GM23338 (cell line): ENCODE measurements at places on chromosomes 6 and 20.

DNA sequence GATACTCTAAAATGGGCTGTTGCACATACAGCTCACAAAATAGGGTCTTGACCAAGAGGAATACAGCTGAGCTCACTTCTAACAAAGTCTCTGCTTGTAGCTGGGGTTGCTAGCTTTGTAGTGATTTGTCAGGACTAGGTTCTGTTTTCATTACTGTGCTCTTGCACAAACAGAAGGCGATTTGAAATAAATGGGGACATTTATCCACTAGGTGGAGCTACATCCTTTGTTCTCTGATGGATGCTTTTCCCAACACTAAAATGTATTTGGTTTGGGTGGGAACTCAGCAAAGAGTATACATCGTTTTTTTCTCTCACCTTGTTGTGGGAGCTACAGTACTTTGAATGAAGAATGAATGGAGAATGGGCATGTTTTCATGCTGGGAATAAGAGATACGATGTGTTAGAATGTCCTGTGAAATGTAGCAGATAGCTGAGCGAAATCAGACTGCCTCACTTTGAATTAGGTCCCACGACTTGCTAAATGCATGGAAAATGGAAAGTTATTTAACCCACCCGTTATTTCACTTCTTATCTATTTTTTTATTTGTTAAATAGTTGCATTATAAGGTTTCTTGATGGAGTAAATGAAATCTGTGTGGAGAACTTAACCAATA, 494.7 kb upstream of the MAP3K7 start:
- no peak overlapping the region for H3K27ac ChIP-seq
- H3K4me1 ChIP-seq, result peaks cover 12% of the 10 kb centered on the region
- peak; percentile 84 for DNase-seq
- H3K4me3 ChIP-seq, result no peak overlapping the region

- H3K36me3 ChIP-seq, result no peaks in the 10 kb centered on the region
- H3K4me3 ChIP-seq, result no peak overlapping the region
- H3K4me1 ChIP-seq, result peaks cover 65% of the 10 kb centered on the region
- DNase-seq, result no peak
- peak overlapping the region; percentile 34; the same call in 1 of the 2 replicates for H3K27ac ChIP-seq
These were observed 29.2 kb downstream of the SLC22A23 start for GRCh38 chr6:3427687-3428085.

DNA sequence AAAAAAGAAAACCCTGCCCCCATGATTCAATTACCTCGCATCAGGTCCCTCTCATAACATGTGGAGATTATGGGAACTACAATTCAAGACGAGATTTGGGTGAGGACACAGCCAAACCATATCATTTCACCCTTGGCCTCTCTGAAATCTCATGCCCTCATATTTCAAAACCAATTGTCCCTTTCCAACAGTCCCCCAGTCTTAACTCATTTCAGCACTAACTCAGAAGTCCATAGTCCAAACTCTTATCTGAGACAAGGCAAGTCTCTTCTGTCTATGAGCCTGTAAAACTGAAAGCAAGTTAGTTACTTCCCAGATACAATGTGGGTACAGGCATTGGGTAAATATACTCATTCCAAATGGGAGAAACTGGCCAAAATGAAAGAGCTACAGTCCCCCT, 536.1 kb downstream of the MEI4 start:
- no peaks in the 10 kb centered on the region for H3K4me1 ChIP-seq
- no peak overlapping the region for H3K4me3 ChIP-seq
- H3K36me3 ChIP-seq, result no peaks in the 10 kb centered on the region
- DNase-seq, result no peak

GRCh38 chr6:139201378-139201777, 66.5 kb downstream of the HECA start:
- no peaks in the 10 kb centered on the region for H3K4me1 ChIP-seq
- DNase-seq, result no peak
- no peak overlapping the region for H3K4me3 ChIP-seq
- no peaks in the 10 kb centered on the region for H3K27me3 ChIP-seq

DNA sequence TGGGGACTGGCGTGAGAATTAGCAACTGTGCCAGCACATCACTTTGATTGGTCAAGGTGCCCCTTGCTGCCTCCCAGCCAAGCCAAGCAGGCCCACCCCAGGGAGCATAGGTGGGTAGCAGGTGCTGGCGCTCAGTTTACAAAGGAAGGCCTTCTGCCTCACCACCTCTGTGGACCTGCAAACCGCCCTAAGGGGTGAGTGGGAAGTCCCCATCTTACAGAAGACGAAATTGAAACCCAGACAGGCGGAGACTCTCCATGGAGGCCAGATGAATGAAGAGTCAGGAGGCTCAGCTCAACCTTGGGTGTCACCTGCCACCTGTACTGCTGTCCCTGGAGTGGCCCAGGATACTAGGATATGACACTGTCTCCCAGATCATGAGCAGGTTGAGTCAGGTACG, 21.5 kb upstream of the MAS1L start:
- H3K27me3 ChIP-seq, result no peaks in the 10 kb centered on the region
- H3K4me3 ChIP-seq, result no peak overlapping the region
- no peaks in the 10 kb centered on the region for H3K4me1 ChIP-seq
- DNase-seq, result no peak
- no peaks in the 10 kb centered on the region for H3K36me3 ChIP-seq
- H3K27ac ChIP-seq, result no peak overlapping the region
